ENCODE measurements at places on chromosomes 4 and X. TPM values are rescaled to one million over a fixed set of nuclear protein-coding genes. Genes with fewer than 3 reads are reported as not detected.
A peak's percentile ranks its signal among the peaks of the same experiment; 100 is the strongest.

DNA sequence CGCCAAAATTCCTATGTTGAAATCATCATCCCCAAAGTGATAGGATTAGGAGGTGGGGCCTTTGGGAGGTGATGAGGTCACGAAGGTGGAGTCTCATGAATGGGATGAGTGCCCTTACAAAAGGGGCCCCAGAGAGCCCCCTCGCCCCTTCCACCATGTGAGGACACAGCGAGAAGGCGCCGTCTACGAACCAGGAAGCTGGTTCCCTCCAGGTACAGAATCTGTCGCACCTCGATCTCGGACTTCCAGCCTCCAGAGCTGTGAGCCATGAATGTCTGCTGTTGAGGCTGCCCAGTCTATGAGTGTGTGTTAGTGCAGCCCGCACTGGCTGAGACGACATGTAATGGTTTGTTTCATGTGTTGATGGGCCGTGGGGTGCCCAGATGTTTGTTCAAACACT, 60.3 kb downstream of the PRKX start:
- DNase-seq, result no peak

DUX4 gene
- total RNA-seq, result not detected

- no peak for DNase-seq
Observed at GRCh38 chrX:53440101-53440500, 5.9 kb upstream of the HSD17B10 start.

SPANXN5 gene
- not detected for total RNA-seq

NAA11 gene
- not detected for total RNA-seq

DNA sequence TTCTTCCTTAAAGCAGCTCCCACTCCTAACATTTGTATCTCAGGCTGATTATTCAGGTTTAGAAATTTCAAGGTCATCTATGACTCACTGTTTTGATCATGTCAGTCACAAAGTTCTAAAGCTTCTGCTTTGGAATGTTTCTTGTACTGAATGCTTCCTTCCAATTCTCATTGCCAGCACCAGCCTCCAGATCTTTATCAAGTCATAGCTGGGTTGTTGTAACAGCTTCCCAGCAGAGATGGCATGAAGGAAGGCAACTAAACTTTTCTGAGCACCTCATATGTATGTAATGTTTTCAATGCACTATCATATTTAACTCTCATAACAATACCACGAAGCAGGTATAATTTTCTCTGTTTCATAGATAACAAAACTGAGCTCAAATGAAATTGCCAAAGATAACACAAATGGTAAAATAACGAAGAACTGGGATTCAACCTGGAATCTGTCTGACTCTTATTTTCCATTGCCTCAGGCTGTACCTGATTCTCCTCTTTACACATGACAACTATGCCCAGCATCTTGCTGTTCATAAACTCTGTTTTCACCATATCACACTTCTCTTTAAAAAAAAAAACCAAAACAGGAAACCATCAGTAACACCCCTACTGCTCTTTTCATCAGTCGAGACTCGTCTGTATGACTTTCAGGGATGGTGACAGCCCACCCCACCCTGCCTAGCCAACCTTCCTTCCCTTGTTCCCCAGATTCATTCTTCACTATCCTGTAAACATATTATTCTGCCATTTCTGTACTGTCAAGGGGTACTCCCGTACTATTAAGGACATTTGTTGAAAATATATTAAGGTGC, 13.4 kb downstream of the TRPC3 start:
- DNase-seq, result no peak

- no peak for DNase-seq
Observed at GRCh38 chr4:41410049-41410448, 127.9 kb upstream of the LIMCH1 start.

- no peak for DNase-seq
Observed at GRCh38 chr4:7862561-7863192, 77.0 kb downstream of the AFAP1 start.

- DNase-seq, result no peak
Observed at GRCh38 chrX:24343719-24344118, 16.7 kb upstream of the SUPT20HL1 start.

- DNase-seq, result no peak
Observed at GRCh38 chrX:81390237-81390636, 188.3 kb downstream of the SH3BGRL start.

GRCh38 chr4:119652998-119653397, 24.4 kb upstream of the PDE5A start:
- no peak for DNase-seq

GRCh38 chrX:110669572-110669971, 126.0 kb downstream of the CHRDL1 start:
- no peak for DNase-seq

DNA sequence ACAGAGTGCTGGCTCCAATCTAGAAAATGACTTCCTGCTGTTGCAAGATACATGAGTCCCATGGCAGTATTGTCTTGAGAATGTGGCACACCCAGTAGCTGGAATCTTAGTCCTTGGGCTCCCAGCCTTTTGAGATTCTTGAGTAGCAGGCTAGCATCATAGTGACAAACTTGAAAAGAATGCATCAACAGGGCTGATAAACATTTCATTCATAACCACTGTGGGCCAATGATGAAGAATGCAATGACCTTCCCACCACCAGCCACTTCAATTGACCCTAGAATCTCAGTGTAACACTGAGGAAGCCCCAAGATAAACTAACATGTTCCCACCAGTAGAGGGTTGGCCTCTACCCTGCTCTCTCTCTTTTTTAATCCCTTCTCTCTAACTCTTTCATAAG, 329.3 kb downstream of the GBA3 start:
- no peak for DNase-seq

- no peak for DNase-seq
Observed at GRCh38 chr4:70945452-70946055, 43.4 kb downstream of the MOB1B start.

GRCh38 chr4:86564795-86565194, 29.3 kb upstream of the PTPN13 start:
- DNase-seq, result no peak

GRCh38 chr4:8726344-8726851, 133.8 kb downstream of the CPZ start:
- peak; percentile 82 for DNase-seq

SPANXN2 gene
- total RNA-seq, result not detected

CLDN2 gene
- not detected for total RNA-seq
